ENCODE measurements at places on chromosomes 4 and X. TPM values are rescaled to one million over a fixed set of nuclear protein-coding genes. Genes with fewer than 3 reads are reported as not detected.

GRCh38 chr4:135824759-135825296, 1623.2 kb upstream of the PABPC4L start:
- H3K27me3 ChIP-seq: no peaks in the 10 kb centered on the region
- H3K4me3 ChIP-seq: no peak overlapping the region
- H3K36me3 ChIP-seq: no peaks in the 10 kb centered on the region

GRCh38 chr4:80143307-80143679, 54.0 kb upstream of the PRDM8 start:
- no peaks in the 10 kb centered on the region for H3K27me3 ChIP-seq
- H3K36me3 ChIP-seq: no peaks in the 10 kb centered on the region
- no peak overlapping the region for H3K27ac ChIP-seq
- H3K4me1 ChIP-seq: peaks cover 42% of the 10 kb centered on the region
- no peak for DNase-seq

DNA sequence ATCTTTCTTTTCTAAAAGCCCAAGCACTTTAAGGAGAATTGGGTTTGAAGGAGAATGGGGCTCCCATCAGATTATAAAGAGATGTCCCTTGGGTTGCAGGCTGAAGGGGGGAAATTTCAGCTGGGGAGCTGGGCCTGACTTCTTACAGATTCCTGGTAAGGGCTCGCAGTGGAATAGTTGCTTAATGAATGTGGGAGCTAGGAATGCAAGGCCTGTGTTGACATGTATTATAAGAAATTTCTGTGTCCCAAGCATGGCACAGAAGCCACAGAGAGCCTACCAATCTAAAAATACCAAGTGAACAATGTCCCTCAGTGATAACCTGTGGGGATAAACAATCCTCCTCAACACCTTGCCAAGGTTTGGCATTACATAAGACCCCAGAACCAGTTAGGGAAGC, 39.3 kb upstream of the WNK3 start:
- no peaks in the 10 kb centered on the region for H3K27me3 ChIP-seq
- no peak for DNase-seq
- H3K36me3 ChIP-seq: no peaks in the 10 kb centered on the region
- H3K4me1 ChIP-seq: no peaks in the 10 kb centered on the region
- H3K4me3 ChIP-seq: no peak overlapping the region

Gene TAF7L
- not detected for total RNA-seq

Gene GRIA3
- not detected for total RNA-seq

Gene TMSB15A
- total RNA-seq: not detected

Gene CXCR3
- 42.4 TPM for total RNA-seq

Gene BANK1
- 0.34 TPM for total RNA-seq

GRCh38 chrX:41621222-41621723, 67.5 kb upstream of the GPR34 start:
- no peak overlapping the region for H3K27ac ChIP-seq
- H3K27me3 ChIP-seq: no peaks in the 10 kb centered on the region
- DNase-seq: no peak
- H3K36me3 ChIP-seq: peaks cover 11% of the 10 kb centered on the region

Gene RHOXF2
- total RNA-seq: not detected

GRCh38 chr4:56941403-56941802, 33.7 kb downstream of the REST start:
- H3K36me3 ChIP-seq: peaks cover 14% of the 10 kb centered on the region
- peaks cover 4% of the 10 kb centered on the region for H3K4me1 ChIP-seq
- DNase-seq: no peak
- no peak overlapping the region for H3K27ac ChIP-seq
- no peak overlapping the region for H3K4me3 ChIP-seq
- H3K27me3 ChIP-seq: no peaks in the 10 kb centered on the region

DNA sequence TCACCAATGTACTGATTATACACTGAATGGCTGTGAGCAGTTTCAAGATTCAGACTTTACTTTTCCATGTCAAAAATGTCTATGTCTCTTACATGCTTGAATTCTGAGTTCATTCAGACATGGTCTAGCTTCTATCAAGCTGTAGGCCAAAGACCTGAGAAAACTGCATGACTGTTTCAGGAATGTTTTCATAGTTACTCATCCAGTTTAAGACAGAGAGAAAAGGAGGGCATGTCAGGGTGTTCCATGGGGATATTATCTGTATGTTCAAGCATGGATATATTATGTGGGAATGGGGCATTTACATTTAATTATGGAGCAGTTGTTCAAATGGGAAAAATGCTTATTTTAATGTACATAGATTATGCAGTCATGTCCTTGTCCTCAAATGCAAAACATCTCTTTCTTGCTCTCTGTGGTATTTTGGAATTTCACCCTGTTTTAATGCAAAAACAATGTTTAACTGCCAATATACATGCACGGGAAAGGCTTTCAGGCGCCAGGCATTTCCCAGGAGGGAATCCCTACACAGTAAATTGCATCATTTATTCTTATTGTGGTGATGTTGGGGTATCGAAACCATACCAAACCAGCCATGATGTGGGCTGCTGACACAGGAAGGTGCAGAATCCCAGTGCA, 429.1 kb upstream of the INTU start:
- H3K27ac ChIP-seq: no peak overlapping the region
- DNase-seq: no peak
- no peaks in the 10 kb centered on the region for H3K4me1 ChIP-seq
- no peaks in the 10 kb centered on the region for H3K36me3 ChIP-seq
- no peak overlapping the region for H3K4me3 ChIP-seq

Gene UGT2B7
- not detected for total RNA-seq
